GM04503 (cell line): ENCODE measurements at places on chromosomes 1 and 21.

- DNase-seq: peak; percentile 71
Measured at GRCh38 chr1:9892563-9893528, 17.2 kb downstream of the CTNNBIP1 start.

DNA sequence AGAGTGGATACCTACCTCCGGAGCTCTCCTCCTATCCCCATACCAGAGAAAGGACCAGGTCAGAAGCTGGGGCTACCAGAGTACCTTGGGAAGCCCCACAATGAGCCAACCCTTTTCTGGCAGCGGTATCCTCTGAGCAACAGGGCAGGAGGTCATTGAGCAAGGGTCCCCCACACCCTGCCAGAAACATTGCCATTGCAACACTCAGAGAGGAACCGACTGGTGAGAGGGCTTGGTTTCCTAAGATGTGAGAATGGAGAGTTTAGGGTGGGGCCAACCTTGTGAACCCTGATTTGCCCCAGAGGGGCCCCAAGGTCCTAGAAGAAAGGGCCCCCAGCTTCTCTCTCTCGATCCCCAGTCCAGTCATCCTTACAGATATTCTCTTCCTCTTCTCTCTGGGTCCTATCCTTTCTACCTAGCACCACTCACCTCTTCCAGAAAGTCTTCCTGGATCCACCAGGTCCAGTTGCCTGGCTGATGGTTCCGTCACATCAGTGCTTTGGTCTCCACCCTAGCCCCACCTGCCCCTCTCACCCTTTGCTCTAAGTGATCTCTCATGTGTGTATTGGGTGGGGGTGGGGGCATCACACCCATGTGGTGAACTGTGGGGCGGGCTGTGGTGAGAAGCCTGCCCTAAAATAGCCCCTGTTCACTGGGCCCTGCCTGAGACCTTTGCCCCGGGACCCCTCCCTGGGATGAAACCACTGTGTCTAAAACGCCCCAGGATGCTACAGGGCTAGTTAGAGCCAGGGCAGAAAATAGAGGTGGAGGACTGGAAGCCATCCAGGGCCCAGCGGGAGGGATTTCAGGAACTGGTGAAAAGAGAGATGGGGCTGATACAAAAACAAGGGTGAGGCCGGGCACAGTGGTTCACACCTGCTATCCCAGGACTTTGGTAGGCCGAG lies 8.7 kb downstream of the FGR start:
- no peak for DNase-seq

- DNase-seq: no peak
Measured at GRCh38 chr1:92488832-92489231, 2.1 kb upstream of the GFI1 start.

DNA sequence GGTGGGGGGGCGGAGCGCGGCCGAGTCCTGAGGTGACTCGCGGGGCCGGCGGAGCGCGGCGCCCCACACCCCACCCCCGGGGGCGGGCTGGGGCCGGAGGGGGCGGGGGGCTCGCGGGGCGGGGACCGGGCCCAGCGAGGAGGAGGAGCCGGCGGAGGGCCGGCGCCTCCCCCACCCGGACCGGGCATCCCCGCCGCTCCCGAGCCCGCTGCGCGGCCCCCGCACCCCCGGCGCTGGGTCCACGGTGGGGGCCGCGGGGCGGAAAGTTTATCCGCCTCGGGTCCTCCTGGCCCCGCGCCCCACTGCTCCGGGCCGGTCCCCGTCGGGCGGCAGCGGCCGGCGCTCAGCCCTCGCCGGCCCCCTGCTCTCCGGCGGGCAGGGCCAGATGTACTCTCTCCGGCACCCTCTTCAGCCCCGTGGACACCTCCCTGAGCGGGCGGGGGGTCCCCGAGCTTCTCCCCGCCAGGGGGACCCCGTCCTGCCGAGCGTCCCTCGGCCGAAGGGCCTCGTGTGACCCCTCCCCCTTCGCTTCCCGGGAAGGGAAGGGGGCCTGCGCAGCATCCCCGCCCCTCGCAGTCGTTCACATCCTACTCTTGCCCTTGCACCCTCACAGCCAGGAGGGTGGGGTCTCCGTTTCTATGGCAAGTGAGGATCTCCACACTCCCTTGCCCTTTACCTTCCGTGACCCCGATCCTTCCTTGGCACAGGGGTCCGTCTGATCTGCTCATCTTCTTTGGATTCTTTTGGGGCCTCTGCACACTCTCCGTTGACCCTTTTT lies 663 bp downstream of the CAMTA1 start:
- no peak for DNase-seq

DNA sequence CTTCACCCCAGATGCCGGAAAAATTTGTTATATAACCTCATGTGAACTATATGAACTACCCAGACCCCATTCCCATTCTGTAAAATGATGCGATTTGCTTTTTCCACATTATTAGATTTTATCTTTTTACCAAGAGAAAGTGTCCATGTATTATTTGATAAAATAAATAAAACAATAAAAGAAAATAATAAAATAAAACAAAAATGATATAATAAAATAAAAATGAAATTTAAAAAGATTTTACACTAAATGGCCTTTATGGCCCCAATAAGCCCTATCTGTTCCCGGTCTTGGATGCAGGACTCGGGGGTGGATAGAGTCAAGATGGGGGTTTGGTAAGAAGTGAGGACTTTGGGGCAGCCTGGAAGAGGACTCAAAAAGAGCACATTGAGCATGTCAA lies 357.2 kb downstream of the MATN1 start:
- no peak for DNase-seq

GRCh38 chr1:61215676-61216289 lies 133.4 kb downstream of the NFIA start:
- no peak for DNase-seq

- no peak for DNase-seq
Measured at GRCh38 chr1:47187231-47187925, 2.5 kb downstream of the PDZK1IP1 start.

DNA sequence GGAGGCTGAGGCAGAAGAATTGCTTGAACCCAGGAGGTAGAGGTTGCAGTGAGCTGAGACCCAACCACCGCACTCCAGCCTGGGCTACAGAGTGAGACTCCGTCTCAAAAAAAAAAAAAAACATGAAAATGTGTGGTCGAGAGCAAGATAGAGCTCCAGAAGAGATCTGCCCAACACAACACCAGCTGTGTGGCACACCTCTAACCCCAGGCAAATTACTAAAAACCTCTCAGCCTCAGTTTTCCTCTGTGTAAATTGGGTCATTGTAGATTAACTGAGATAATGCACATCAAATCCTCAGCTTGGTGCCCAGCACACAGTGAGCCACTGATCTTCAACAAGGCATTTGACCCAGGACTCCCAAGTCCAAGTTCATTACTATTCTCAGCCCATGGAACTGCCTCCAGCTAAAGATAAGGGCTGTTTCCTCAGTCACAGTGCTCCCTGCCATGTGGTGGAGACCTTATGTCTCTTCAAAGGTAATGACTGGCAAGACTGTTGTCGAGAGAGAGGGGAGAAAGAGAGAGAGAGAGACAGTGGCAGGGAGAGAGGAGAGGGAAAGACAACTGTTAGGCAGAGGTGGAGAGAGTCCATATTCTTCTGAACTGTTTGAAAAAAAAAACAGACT lies 58.1 kb downstream of the PTP4A2 start:
- no peak for DNase-seq

DNA sequence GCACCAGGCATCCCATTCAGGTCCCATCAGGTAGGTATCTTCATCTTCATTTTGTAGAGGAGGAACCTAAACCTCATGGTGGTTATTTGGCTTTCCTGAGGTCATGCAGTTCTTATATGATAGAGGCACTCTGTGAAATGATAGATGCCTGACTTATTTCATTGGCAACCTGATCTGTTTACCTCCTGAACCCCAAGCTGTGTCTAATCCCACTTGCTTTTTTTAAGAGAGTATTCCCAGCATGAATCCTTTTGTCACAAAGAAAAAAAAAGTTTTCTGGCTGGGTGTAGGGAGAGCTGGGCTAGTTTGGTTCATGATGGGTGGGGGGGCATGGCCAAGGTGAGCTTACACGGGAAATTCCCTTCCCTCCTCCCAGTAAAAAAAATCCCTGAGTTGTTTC lies 154.2 kb downstream of the TENT5C start:
- DNase-seq: no peak

DNA sequence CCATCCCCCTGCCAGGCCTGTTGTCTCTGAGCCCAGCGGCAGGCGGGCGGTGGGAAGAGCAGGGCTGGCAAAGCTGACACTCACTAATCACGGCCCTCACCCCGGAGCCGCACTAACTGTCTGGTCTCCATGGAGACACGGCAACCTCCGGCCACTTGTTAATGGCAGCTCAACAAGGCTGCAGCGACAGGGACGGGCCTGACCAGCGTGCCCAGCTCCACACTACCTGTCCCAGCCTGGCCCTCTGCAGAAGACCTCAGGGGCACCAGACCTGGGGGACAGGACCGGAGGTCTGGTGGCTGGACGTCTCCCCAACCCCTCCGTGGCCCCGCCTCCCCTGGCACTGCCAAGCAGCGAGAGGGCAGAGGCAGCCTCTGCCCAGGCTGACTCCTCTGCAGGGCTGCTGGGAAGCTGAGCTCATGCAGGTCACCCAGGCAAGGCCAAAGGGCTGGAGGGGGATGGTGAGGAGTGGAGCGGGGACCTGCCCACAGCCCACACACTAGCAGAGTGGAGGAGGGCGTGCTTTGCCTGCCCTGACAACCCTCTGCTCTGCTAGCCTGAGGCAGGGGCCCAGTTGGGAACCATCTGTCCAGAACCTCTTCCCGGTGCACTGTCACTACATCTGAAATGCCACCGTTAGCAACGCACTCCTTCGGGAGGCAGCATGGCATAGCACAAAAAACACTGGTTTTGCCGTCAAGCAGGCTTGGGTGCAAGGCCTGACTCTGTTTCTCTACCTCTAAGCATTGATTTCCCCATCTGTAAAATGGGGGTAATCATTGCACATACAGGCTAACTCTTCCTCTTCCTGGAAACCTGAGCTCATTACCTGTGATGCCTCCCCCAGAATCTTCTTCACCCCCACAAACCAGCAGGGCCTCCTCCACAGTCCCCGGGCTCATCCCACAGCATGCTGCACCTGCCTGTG lies 29.6 kb upstream of the WASF2 start:
- DNase-seq: no peak

GRCh38 chr1:119870917-119871596 lies 25.3 kb downstream of the ADAM30 start:
- no peak for DNase-seq

GRCh38 chr21:34679051-34679450 lies 10.3 kb downstream of the CLIC6 start:
- DNase-seq: no peak

GRCh38 chr1:223708001-223708359 lies 4.4 kb upstream of the CAPN2 start:
- DNase-seq: no peak

DNA sequence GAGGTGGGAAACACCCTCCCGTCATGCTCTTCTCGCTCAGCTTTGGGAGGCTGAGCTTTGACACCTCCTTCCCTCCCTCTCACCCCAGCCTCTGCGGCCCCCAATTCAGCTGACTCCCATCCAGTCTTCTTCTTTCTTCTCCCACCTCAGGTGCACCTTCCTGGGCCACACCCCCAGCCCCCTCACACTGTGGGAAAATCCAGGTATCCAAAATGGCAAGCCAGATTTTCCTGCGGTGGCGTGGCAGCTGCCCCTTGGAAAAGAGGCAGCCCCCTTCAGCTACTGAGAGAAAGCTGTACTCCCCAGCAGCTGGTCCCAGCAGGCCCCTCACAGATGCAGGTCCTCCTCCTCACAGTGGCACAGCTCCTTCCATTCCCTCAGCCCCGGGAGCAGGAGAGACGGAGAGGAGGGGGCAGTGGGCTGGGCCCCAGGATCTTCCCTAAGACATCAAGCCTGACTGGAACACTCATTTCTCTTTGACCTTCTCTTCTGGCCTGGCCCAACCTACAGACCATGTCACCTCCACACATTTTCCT lies 61.6 kb downstream of the OPTC start:
- DNase-seq: no peak

- DNase-seq: no peak
Measured at GRCh38 chr1:119702384-119702783, 9.3 kb upstream of the PHGDH start.

- no peak for DNase-seq
Measured at GRCh38 chr1:95353194-95353593, 119.2 kb downstream of the RWDD3 start.

DNA sequence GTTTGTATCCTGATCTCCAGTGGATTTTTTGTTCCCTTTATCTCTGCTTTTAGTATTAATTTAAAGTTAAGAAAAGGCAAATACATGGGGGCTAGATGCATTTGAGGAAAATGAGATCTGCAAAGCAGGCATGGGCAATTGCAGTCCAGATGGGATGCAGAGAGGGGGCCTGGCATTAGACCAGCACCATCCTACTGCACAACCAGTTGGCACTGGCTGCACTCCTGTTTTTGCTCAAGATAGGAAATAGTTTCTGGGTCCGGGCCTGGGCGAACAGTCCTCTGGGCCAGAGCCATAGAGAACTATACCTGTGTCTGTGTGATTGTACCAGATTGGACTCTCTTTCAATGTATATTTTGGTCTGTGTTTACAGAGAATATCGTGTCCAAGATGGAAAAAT lies 34.0 kb upstream of the LEPR start:
- no peak for DNase-seq

DNA sequence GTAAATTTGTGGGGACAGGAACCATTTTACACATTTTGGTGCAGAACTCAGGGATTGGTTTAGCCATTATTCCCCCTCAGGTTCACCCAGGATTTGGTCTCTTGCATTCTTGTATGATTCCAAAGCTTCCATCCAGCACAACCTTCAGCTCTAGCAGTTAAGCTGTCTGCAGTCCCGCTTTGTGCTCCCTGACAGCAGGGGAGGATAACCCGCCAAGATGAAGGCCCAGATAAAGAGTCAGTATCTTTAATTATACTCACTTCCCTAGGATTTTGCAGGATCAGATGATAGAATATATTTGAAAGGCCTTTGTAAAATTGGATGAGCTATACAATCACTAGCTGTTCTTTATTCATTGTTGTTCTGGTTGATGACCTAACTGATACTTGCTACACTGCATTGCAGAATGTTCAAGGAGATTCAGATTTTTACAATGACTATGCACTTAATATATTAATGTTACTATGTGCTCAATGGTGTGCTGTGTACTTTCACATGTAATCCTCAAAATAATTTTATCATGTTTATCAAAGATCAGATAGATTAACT lies 49.8 kb downstream of the SLC16A1 start:
- DNase-seq: no peak

- DNase-seq: no peak
Measured at GRCh38 chr1:206925106-206925736, 3.5 kb upstream of the FCMR start.

DNA sequence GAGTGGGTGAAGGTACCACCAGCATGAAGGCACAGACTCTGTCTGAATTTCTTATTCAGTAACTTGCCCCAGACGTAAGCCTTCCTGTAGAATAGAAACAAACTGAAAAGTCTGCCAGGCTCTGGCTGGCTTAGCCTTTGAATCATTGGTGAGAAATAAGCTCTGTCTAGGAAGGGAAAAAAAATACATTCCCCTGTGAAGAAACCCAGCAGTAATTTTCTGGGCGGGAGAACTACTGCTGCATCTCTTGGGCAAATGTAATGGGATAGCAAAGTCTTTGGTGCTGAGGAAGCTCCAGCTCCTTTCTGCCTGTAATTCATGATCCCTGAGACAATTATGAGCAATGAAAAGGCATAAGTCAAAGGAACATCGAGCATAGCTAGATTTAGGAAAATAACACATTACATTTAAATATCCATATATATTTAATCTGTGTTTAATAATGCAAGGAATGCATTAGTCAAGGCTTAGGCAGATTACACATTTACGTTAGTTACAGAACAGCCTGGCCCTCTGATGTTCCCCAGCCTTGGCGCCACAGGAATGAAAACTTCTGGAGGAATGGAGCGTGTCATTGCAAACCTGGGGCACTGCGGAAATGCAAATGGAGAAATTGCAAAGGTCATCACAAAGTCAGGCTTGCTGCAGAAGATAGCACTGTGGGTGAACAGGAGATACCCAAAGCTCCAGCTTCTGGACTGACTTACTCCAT lies 216.3 kb upstream of the CAMK1G start:
- no peak for DNase-seq
